ENCODE measurements at places on chromosomes 1 and 21.

DNA sequence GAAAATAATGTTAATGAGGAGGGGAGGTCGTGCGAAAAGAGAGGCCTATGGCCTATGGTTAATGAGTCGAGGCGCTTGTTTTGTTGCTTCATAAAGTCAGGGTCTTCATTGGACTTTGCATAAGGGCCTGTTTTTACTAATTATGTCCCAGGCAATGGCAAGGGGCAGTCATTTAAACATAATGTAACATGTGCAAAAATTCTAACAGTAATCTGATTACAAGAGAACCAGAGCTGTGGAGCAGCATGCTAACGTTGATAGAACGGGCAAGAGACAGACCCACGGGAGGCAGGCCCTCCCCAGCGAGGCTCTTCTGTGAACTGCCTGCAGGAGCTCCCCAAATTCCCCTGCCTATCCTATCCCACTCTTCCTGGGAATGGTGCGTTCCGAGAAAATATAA lies 22.6 kb upstream of the CAMK1G start:
- DNase-seq = no peak

- no peak for DNase-seq
Observed at GRCh38 chr1:55304229-55304740, 89.1 kb upstream of the USP24 start.

GRCh38 chr1:12436817-12437599 lies 181.0 kb downstream of the DHRS3 start:
- peak; percentile 42 for DNase-seq

DNA sequence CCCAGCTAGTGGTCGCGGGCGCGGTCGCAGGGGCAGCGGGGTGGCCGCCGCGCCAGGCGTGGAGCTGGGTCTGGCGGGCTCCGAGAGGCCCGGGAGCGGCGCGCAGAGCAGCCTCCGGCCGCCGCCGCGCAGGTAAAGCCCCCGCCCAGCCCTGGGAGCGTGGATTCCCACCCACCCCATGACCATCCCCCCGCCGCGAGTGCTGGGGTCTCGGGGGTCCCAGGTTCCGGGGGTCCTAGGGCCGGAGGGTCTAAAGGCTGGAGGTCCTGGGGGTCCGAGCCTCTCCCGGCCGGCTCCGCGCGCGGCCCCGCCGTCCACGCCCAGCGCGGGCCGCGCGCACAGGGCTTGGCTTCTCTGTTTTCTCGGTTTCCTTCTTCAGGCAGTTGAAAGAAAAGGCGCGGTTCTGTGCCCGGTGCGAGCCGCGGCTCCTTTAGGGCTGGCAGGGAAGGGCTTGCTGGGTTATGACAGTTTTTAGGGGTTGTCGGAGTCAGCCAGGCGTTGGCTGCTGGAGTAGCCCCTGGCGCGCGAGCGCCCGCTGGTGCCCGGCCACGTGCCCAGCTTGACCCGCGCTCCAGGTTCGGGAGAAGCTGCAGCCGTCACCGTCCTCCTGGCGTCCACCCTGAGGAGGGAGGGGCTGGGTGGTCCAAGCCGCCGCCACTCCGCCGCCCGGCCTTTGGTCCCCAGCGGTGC lies 359 bp downstream of the LRRC3 start:
- DNase-seq = no peak

DNA sequence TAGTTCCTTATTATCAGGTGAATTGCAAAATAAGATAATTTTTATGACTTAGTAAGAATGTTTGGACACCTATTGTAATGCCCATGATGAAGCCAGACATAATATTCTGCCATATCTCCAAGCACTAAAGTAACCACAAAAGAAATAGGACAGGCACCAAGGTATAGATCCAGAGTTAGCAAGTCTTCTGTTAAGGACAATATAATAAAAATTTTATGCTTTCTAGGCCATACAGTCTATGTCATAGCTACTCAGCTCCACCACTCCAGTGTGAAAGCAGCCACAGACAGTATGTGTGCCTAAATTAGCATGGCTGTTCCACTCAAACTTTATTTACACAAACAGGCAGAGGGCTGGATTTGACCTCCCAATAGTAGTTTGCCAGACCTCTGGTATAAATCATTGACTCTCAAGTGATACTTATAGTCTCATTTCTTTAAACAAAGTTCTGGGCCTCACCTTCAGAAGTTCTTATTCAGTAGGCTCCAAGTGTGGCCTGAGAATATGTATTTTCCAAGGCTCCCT lies 88.3 kb downstream of the SCMH1 start:
- DNase-seq = no peak

GRCh38 chr1:71228742-71229365 lies 148.0 kb upstream of the ZRANB2 start:
- DNase-seq = no peak

GRCh38 chr1:216937491-216937890 lies 214.3 kb upstream of the ESRRG start:
- no peak for DNase-seq

GRCh38 chr1:61124078-61124477 lies 41.7 kb downstream of the NFIA start:
- no peak for DNase-seq

GRCh38 chr1:151472856-151473731 lies 13.8 kb upstream of the POGZ start:
- no peak for DNase-seq

- DNase-seq = no peak
Observed at GRCh38 chr1:219227360-219228057, 53.8 kb downstream of the LYPLAL1 start.

- DNase-seq = no peak
Observed at GRCh38 chr1:35500439-35500838, 56.8 kb downstream of the KIAA0319L start.

- DNase-seq = no peak
Observed at GRCh38 chr1:155079210-155079486, 511 bp downstream of the EFNA3 start.

DNA sequence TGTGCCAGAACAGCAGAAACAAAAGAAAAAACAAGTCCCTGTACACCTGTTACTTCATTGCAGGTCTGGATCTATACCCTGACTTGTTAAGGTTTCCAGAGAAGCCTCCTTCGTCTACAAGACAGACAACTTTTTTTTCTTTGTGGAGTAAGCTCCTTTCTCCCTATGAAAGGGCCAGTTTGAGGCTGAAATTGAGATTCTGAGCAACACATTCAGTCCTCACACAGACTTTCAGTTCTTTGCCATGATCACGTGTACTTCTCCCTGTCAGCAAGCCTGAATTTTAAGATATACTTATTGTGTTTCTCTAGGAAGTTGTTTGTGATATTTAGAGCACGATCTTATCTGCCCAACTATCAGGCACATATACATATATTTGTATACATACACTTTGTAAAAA lies 374.0 kb downstream of the NTNG1 start:
- no peak for DNase-seq

- DNase-seq = no peak
Observed at GRCh38 chr1:231606712-231607111, 19.9 kb upstream of the DISC1 start.

- DNase-seq = no peak
Observed at GRCh38 chr1:151720554-151720953, 768 bp upstream of the RIIAD1 start.

- no peak for DNase-seq
Observed at GRCh38 chr1:117363571-117364048, 3.6 kb upstream of the MAN1A2 start.

- DNase-seq = no peak
Observed at GRCh38 chr1:21522525-21523038, 13.4 kb downstream of the ALPL start.

- no peak for DNase-seq
Observed at GRCh38 chr1:242784807-242785206, 260.3 kb upstream of the PLD5 start.

DNA sequence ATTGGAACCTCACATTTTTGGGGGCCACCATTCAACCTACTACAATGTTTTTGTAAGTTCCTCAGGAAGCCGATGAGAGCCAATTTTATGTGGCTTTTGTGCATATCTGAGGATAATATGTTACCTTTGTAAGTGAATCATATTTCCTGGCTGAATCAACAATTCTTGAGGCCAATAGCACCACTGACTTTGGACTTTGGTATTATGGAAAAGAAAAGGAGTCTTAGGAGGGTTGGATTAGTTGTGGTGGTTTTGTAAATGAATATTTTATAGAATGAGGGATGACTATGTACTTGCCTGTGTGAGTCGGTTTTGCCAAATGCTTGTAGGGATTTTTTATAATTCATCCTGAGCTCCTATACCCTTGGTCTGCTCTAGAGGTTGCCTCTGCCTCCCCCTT lies 181.5 kb upstream of the HMGB4 start:
- DNase-seq = no peak

- DNase-seq = no peak
Observed at GRCh38 chr1:41044187-41044586, 22.7 kb upstream of the SLFNL1 start.

DNA sequence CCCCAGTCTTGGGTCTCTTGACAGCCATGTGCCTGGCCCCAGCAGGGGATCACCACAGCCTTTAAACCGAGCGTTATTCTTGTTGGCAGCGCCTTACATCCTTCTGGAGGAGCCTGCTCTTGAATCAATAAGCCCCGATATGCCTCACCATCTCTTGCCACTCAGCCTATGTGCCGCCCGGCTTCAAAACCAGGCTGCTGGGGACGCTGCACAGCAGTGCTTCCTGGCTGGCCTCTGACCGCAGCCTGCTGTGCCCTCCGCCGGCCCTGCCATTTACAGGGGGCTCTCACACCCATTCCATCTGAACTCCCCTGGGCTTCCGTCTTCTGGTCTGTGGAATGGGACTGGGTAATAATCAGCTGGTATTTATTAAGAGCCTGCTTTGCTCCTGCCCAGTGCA lies 3.0 kb upstream of the PEX10 start:
- DNase-seq = no peak

GRCh38 chr1:172906778-172907592 lies 143.8 kb downstream of the TNFSF18 start:
- peak; percentile 78 for DNase-seq

DNA sequence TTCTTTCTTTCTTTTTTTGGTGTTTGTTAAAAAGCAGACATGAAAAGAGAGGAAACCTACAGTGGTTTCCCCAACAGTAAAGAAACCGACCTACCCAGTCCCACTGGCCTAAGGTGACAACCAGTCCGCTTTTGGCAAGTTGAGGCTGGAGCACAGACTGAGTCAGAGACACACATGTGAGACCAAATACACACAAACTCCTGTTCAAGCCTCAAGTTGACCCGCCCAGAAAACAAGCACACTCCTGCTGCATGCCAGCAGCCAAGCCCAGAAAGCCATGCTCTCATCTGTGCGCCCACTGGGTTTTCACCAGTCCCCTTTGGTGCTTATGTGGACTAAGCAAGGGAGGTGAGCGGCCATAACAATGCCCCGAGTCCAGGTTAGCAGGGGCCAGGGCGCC lies 64.6 kb upstream of the GPR153 start:
- DNase-seq = no peak

DNA sequence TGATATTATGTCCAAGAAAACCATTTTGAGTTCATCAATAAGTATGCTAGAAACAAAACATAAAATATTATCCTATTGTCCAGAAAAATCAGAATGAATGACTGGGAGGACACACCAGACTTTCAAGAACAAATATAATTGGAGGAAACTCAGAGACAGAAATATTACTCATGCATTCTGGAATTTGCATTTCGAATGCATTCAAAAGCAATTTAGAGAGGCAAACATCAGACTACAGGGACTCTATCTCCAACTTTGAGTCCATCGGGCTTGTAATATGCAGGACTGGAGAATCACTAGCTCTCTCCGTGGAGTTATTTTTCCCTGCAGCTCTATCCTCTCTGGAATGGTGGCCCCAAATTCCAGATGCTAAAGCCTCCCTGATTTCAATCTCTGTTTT lies 161.8 kb downstream of the CDC42BPA start:
- DNase-seq = no peak

DNA sequence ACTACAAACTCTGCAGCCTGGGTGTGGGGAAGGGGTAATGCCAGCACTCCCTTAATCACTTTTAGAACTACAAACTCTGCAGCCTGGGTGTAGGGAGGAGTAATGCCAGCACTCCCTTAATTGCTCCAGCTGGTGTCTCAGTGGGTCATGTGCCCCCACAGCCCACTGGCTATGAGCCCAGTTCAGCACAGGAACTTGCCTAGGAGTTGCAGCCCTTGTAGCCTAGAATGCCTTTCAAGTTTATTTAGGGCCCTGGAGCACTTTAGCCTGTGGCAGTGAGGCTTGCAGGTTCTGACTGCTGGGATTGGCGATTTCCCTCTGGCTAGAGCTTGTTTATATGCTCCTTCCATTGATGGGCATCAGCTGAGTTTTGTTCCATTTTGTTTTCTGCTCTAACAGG lies 17.1 kb downstream of the VN1R5 start:
- DNase-seq = no peak
